ENCODE measurements at places on chromosomes 4 and X.

- no peak for DNase-seq
Measured at GRCh38 chr4:166422475-166422874, 549.4 kb downstream of the TLL1 start.

- no peak for DNase-seq
Measured at GRCh38 chrX:149845385-149845784, 35.6 kb upstream of the MAGEA8 start.

DNA sequence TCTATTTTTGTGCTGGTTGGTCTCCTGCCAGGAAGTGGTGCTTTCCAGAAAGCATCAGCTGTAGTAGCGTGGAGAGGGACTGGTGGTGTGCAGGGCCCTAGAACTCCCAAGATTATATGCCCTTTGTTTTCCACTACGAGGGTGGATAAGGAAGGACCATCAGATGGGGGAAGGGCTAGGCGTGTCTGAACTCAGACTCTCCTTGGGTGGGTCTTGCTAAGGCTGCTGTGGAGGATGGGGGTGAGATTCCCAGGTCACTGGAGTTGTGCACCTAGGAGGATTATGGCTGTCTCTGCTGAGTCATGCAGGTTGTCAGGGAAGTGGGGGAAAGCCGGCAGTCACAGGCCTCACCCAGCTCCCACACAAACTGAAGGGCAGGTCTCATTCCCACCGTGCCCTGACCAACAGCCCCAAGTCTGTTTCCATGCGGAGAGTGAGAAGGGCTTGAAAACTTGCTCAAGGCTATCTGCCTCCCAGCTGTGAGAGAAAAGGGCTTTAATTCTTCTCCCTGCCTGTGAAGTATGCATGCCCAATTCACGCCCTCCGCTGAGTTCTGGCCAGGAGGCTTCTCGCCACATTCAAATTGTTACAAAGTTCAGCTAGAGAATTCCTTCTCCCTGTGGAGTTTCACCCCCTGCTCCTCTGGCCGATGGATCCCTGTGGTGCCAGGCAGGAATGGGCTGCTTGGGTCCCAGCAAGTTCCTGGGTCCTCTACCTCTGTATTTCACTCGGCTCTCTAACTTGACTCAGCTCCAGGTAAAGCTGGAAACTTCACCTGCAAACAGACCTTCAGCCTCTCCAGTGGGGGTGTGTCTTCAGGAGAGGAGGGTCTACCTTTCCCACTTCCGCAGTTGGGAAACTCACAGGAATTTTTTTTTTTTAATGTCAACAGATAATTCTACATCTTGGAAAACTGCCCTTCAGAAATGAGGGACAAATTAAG lies 7.7 kb upstream of the CSTF2 start:
- DNase-seq = no peak

GRCh38 chrX:32896088-32896487 lies 315.3 kb downstream of the DMD start:
- DNase-seq = no peak

- no peak for DNase-seq
Measured at GRCh38 chr4:25760518-25761157, 102.2 kb downstream of the SEL1L3 start.

GRCh38 chr4:4532371-4533154 lies 9.3 kb downstream of the STX18 start:
- no peak for DNase-seq

DNA sequence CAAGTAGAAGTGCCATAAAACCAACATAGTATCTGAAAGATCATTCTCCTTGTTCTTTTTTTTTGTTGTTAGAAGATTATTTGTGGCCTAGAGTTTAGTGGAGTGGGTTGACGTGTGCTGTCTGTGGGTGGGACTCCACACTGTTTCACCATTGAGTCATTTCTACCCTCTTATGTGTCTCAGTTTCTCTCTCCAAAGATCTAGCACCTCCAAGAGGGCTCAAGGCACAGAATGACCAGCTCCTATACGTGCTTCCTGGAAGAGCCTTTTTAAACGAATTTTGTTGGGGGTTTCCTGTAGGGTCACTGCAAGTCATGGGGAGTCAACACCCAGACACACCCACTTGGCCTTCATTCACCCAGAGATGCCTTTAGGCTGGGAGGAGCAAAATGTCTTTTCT lies 150.1 kb downstream of the KLF8 start:
- no peak for DNase-seq

DNA sequence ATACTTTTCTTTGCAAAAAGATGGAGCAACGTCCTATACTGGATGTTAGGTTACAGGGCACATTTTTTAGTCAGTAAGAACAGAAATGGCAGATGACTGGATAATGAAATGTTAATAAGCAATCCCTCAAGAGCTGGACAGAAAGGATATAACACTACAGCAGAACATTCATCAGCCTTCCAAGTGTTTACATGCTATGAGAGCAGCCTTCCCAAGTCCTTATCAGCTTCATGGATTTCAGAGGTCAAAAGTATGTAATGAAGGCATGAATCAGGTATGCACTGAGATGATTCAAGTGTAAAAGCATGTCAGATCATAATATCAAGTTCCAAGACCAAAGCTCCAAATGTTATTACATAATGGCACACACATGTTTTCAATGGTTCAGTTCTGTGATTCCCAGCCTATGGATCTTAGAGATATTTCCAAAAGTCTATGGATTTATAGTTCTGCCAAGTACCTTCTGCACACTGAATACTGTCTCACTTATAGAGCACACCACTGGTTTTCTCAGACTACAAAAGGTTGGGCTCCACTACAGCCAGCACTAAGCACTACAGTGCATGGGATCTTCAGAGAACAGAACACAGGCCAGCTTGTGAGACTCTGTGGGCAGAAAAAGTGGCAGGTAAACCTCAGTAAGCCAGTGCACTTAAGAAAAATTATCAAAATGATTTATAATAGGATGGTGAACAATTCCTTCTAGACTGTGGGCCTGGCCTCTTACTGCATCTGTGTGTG lies 49.2 kb downstream of the GPC4 start:
- no peak for DNase-seq

DNA sequence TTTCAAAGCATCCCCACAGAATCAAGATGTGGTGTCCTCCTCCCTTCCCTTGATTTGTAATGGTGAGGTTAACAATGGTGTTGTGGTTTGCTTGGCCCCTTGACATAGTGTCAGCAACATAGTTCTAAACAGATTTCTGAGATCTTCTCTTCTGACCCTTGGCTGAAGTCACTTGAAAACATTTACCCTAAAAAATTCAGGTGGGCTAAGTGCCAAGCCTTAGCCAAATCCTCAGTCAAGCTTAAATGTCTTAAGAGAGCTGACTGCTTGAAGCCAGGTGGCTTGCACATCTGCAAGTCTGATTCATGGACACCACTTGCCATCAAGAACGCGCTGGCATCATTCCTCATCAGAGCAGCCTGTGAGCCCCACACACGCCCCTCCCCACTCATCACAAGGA lies 173.2 kb downstream of the MGST2 start:
- no peak for DNase-seq

DNA sequence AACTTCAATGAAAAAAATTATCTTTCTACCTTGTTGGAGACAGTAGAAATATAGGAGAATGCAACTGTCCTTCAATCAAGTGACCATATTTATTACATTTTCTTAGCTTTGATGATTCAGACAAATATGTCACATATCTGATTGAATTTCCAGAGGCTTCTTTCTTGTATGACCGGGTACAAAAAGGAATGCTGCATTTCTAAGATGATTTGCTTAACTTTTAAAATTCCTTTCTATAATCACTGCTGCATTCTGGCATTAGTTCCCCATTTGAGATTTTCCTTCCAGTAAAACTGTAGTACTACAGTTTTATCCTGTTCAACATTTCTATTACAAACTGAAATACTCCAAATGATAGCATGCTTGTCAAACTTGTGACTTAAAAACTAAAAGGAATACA lies 5.2 kb downstream of the MFSD8 start:
- no peak for DNase-seq

DNA sequence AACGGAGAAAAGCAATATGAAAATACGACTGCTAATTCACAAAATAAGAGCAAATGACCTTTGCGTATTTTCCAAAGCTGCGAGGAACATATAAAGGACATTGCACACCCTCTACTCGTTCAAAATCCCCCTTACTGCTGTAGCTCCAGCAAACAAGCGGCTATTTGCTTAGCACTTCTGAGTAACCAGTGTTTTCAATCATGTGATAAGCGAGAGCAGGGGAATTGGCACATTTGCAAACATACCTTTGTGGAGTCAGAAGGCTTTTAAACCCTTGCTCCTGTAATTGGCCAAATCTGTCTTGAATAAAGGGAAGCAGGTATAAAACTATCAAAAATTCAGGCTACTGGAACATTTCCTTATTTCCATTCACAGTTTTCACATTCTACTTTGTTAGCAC lies 610.2 kb downstream of the UBE2NL start:
- DNase-seq = no peak

GRCh38 chr4:87216469-87216868 lies 3.9 kb downstream of the KLHL8 start:
- no peak for DNase-seq

GRCh38 chrX:33138677-33139249 lies 72.6 kb downstream of the DMD start:
- no peak for DNase-seq

GRCh38 chr4:11250510-11250909 lies 178.2 kb downstream of the HS3ST1 start:
- DNase-seq = no peak

DNA sequence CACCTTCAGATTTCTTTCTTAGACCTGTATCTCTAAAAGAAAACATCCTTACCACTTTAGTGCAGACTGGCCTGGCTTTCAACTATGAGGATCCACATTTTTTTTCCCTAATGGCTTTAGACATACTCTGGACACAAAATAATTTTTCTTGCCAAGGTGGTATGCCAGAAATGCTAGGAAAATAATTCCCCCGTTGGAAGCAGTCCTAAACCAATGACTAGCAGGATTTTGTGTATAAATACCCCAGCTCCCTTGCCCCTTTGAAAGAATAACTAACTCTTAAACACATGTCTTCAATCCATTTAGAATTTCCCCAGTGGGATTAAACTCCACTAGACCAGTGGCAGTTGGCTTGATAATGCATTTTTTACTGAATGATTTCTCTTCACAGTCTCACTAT lies 500.5 kb upstream of the FTHL17 start:
- DNase-seq = no peak

DNA sequence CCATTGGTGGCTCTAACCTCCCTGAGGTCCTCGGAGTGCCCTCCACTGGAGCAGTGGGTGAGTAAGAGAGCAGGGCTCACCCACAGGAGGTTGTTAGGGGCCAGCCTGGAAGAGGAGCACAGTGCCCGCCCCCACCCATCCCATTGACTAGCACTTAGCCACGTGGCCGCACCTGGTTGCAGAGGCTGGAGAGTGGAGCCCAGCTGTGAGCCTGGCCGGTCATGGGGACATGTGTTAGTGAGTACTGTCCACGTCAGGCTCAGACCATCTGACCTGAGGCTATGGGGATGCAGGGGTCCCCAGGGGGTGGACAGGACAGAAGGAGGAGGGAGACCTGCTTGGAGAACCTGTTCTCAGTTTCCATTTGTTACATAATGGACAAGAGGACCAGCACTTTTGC lies 1.4 kb upstream of the MAN2B2 start:
- DNase-seq = no peak

DNA sequence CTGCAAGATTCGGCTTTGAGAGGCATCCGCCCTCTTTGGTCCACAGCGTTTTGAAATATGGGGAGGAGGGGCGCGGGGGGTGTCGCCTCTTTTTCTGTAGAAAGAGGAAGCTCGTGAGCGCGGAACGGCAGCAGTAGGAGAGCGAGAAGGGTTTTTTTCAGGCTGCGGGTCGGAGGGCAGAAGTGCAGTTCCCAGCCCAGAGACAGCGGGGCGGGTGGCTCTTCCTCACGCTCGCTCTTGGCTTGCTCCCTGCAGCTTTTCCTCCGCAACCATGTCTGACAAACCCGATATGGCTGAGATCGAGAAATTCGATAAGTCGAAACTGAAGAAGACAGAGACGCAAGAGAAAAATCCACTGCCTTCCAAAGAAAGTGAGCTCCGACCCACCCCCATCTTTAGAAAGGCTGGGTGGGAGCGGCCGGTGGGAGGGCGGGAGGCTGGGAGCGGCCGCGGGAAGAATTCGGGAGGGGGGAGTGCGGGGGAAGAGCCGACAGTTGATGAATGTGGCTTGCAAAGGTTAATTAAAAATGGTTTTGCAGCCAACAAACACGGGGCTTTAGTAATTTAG lies 1.2 kb downstream of the TMSB4X start:
- DNase-seq = peak; percentile 44

DNA sequence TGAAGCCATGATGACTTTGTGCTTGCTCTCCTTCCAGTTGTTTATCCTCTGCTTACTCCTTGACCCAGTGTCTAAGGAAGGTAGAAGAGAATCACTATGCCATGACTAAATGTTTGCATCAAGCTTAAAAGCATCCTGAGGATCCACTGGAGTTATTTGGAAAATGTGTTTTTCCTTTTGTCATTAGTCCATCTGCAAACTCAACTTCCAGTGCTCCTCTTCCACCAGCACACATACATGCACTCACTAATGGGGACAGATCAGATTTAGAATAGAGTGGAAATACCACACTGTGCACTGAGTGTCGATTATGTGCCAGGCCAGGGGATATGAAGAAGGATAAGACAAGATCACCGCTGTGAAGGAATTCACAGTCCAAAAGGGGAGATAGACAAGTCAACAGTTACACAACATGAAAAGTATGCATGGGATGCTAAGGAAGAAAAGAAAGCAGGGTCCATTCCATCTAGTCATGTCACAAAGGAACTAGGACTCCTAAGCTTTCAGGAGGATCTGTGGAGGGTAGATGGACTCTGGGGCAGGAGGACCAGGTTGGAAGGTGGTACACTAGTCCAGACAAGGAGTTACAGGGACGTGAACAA lies 1.9 kb downstream of the OCIAD2 start:
- DNase-seq = no peak

DNA sequence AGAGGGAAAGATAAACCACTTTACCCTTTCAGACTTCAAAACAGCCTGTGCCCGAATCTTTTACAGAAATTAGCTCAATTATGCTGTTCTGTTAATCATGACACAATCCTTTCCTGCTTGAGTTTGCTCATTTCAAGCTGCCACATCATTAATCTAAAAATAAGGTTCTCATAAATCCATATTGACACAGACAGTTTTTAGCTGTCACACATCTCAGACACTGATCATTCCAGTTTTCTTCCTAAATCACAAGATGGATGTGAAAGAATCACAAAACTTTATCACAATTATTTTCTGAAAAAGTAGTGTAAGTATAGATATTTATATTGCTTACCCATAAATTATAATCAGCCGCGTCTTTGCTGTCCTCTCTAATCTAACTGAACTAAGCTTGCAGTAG lies 27.9 kb upstream of the AMELX start:
- no peak for DNase-seq

GRCh38 chrX:150688911-150689451 lies 4.2 kb upstream of the MTMR1 start:
- no peak for DNase-seq

GRCh38 chrX:9291629-9292028 lies 173.2 kb upstream of the TBL1X start:
- no peak for DNase-seq

GRCh38 chr4:102263024-102263787 lies 82.1 kb downstream of the SLC39A8 start:
- DNase-seq = peak; percentile 31
